ENCODE measurements at places on chromosomes 12 and 14.

GRCh38 chr12:132551641-132552031 is 58.7 kb downstream of the LRCOL1 start:
- DNase-seq: no peak

DNA sequence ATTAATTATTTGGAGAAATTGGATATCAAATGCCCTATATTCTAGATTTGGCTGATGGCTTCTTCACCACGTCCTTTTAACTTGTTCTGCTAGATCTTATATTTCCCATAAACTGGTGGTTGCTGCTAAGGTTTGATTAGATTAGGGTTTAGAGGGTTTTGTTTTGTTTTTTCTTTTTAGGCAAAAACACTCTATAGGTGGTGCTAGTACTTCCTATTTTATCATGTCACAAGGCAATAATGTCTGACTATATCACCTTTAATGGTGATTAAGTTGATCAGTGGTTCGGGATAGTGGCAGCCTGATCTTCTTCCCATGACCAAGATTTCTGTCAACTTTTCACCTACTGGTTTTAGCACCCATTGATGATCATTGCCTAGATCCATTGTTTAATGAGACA is 455.1 kb downstream of the RAD51B start:
- DNase-seq: no peak

- no peak for DNase-seq
Measured at GRCh38 chr12:121829250-121829918, 25.6 kb downstream of the SETD1B start.

DNA sequence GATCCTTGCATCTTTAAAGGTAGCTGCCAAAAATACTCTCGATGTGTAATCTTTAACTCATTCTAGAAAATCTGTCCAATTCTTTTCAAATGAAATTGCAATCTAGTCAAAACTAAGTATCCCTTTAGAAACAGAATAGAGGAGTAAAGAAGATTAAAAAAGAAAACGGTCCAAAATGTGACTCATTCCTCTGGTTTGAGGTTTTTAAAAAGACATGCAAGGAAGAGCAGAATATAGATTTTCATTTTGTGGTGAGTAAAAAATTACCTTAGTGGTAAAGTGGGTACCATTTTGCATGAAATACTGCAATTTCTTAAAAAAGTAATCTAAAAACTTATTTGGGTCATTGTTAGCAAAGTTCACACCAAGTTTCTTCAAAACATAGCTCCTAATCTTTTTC is 108.4 kb downstream of the BRMS1L start:
- no peak for DNase-seq

DNA sequence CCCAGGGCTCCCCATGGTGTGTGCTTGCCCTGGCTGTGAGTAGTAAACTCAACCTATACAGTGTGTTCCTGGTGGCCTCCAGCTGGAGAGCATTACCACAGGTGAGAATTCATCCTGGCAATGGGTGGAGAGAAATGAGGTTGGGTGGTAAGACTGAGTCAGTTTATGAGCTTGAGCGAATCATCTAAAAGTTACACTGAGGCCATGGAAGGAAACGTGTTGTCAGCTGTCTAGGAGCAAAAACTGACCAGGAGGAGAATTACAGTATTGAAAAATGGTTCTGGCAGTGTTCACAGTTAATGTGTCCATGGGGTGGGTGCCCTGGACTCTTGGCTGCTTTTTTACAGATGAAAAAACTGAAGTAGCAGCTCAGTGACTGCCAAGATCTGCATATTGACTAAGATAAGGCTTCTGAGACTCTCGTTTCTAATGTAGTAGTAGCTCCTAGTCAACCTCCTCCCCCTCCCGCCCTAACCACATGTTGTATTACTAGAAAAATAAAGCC is 202.0 kb upstream of the AMIGO2 start:
- no peak for DNase-seq

- DNase-seq: no peak
Measured at GRCh38 chr12:9606247-9606646, 1.5 kb downstream of the KLRB1 start.

- no peak for DNase-seq
Measured at GRCh38 chr14:91830777-91831176, 36.6 kb downstream of the TC2N start.

DNA sequence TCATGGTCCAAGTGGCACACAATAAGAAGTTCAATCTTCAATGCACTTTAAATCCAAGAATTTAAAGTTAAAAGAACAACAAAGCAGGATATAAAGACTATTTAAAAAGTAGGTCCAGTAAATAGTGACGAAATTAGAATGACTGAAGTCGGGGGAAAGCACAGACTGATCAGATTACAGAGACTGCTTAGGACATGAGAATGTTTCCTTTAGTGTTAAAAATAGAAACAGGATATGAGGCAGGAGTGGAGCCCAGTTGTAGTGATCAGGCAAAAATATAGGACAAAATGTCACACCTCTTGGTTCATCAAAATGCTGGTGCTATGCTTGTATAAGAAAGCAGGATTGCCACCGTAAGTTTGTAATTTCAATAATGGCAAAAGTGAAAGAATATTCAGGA is 52.2 kb upstream of the CD163 start:
- DNase-seq: no peak

DNA sequence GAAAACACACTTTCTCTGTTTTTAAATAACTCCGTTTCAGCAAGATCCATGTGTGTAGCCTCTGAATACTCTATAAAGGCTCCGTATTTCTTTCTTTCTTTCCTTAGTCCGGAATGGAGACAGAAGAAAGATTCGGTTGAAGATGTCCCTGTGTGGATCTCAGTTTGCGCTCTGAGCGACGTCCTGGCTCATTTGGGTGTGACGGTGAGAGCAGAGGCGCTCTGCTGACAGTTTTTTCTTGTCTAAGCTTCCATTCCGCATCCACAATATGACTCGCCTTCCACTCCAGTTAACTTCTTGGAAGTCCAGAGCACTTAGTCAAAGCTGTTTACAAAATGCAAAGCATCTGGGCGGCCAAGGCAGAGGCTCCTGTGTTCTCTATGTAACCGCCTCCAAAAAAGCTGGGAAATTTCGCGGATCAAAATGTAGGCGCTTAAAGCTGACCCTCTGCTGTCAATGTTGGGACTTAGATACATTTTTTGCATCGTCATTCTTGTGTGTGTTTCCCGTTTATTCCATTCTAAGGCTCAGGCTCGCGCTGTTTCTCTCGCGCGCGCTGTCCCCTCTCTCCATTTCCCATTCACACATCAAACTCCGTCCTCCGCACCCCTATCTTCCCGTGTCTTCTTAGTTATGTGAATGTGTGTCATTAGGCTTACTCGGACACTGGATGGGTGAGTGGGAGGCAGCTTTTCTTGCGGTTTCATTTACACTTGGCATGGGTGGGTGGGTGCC is 880 bp upstream of the FLRT2 start:
- DNase-seq: no peak
